Cerebellum (tissue), 4 donors: ENCODE measurements at places on chromosomes 1 and 21.

GRCh38 chr1:117826540-117827078, 102.8 kb downstream of the GDAP2 start:
- DNase-seq, result no peak

- peak; percentile 40 for DNase-seq
These were observed 28.8 kb upstream of the KCNJ6 start for GRCh38 chr21:37945036-37945435.

DNA sequence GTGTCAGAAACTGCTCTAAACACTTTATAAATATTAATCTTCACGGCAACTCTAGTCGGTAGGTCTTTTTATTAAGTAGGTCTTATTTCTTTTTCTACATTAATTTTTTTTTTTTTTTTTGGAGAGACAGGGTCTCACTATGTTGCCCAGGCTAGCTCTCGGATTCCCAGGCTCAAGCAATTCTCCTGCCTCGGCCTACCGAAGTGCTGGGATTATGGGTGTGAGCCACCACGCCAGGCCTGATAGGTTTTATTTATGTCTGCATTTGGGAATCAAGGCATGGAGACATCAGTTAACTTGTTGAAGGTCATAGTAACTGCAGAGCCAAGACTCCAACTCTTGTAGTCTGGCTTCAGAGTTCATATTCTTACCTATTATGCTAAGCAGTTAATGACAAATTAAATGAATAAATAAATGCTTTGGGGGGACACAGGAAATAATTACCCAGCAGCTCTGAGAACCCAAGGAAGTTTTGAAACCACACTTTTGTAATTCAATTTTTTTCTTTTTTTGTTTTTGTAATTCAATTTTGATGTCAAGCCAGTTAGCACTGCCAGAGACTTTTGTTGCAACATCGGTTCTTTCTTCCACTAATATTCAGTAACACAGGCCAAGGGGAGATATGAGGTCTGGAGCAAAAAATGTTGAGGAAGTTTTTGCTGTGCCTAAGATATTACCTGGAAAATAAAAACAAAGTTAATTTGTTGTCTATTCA, 9.4 kb upstream of the UAP1 start:
- no peak for DNase-seq

GRCh38 chr1:59692591-59692990, 122.2 kb upstream of the HOOK1 start:
- no peak for DNase-seq

DNA sequence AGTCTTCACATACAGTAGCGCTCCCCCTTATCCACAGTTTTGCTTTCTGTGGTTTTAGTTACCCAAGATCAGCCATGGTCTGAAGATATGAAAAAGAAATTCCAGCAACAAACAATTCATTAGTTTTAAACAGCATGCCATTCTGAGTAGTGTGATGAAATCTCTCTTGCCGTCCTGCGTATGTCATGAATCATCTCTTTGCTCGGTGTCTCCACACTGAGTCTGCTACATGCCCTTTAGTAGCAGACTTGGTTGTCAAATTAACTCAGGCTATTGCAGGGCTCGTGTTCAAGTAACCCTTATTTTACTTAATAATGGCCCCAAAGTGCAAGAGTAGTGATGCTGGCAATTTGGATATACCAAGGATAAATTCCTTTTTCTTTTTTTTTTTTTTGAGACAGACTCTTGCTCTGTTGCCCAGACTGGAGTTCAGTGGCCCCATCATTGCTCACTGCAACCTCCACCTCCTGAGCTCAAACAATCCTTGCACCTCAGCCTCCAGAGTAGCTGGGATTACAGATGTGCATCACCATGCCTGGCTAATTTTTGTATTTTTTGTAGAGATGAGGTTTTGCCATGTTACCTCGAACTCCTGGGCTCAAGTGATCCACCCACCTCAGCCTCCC, 22.6 kb downstream of the PHACTR4 start:
- DNase-seq, result no peak
